Chondrocyte (in vitro differentiated cells): ENCODE measurements at places on chromosomes 6 and 20. TPM values are rescaled to one million over a fixed set of nuclear protein-coding genes. Genes with fewer than 3 reads are reported as not detected.
A peak's percentile ranks its signal among the peaks of the same experiment; 100 is the strongest.

BFSP1 gene
- total RNA-seq = 9.6 to 14.4 TPM (median 11.7 TPM) in 3 replicates

DNA sequence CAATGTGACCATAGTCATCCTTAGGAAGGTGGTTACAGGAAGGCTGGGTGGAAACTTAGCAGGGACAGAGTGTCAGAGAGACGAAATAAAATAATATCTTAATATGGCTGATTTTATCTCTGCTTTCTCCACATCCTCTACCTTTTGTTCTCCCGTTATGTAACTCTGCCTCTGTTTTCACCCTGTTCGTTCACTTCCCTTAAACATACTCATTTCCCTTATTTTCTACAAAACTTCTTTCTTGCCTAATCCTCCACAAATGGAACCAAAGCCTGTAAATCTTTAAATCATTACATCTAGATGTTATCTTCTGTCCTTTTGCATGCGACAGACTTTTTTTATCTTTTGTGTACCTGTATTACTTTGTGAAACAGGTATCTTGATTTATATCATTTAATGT, 23.3 kb upstream of the CRIP3 start:
- no peak for DNase-seq

- DNase-seq = no peak
These were observed 55.0 kb downstream of the DAAM2 start for GRCh38 chr6:39847221-39847620.

GRCh38 chr6:7267071-7267465, 45.9 kb downstream of the SSR1 start:
- DNase-seq = no peak

DNA sequence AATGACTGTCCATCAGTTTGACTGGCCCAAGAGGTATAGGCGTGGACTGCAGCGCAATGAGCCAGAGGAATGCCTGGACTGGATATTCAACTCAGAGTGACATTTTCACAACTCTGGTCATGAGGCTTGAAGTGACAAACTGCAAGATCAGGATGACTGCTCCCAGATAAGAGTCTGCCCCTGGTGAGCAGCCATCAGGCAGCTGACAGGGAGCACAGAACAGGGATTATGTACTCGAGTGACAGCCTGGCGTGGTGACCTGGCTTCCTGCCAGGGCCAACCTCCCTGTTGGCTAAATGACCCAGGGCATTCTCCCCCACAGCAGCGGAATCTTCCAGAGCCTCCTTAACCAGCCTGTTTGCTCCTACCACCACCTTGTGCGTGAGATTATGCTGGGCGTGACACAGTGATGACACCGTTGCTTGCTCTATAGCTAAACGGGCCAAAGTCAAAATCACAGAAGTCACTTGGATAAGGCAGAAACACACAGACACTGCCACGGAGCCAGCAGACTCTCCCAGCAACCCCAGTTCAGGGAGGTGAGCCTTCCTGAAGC, 209.1 kb upstream of the JARID2 start:
- no peak for DNase-seq

DNA sequence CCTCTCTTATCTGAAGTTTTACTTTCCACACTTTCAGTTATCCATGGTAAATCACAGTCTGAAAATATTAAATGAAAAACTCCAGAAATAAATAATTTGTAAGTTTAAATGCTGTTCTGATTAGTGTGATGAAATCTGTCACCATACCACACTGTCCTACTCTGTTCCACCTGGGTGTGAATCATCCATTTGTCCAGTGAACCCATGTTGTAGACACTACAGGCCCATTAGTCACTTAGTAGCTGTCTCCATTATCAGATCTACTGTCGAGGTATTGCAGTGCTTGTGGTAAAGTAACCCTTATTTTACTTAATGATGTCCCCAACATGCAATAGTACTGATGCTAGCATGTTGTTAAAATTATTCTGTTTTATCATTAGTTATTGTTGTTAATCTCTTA, 29.2 kb upstream of the MMS22L start:
- DNase-seq = no peak

DNA sequence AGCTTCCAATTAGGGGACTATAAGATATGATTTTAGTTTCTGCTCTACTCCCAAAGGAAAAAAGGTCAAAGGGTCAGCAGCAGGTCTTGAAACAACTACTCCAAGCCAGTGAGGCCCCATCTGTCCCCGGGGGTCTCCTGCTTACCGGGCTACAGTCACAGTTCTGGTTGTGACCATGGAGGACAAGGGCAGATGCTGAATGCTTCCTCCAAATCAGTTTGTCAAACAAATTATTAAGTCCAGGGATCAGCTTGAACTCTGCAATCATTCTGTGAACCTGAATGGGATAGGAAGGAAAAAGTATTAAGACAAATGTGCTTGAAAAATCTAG, 60.2 kb downstream of the MYH7B start:
- no peak for DNase-seq

GRCh38 chr6:158219228-158219627, 51.1 kb downstream of the GTF2H5 start:
- no peak for DNase-seq

DNA sequence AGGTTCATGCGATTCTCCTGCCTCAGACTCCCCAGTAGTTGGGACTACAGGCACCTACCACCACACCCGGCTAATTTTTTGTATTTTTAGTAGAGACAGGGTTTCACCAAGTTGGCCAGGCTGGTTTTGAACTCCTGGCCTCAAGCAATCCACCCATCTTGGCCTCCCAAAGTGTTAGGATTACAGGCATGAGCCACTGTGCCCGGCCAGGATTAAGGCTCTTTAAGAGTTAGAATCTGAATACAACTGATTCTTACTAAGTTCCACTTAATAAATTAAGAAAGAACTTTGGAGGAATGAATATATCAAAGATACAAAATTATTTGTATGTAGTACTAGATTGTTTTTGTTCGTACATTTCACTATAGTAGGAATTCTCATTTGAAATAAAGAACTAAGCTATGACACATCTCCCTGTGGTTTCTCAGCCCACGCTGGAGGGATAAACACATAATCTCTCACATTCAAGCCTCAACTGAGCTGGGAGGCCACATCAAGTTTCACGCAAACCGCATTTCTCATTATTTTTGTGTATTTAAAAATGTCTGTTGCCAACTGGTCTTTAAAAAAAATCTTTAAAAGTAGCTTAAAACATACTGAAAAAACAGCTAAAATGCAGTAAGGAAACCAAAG, 34.2 kb downstream of the DTNBP1 start:
- no peak for DNase-seq

GRCh38 chr6:33697845-33698244, 13.7 kb downstream of the UQCC2 start:
- peak; percentile 68 for DNase-seq

DNA sequence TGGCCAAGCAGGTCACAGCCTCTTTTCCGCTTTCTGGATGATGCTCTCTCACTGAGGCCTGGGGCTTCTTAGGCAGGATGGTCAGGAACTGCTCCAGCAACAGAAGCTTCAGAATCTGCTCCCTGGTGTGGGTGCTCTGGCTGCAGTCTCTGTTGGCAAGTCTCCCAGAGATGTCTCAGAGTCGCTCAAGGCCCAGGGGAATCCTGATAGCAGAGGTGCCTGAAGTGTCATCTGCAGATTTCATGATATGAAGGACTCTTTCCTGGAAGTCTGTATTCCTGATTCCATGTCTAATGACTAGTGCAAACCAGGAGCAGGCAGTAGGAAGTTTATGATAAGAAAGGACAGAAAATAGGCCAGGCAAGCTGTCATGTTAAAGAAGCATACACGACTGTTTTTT, 20.3 kb downstream of the ZSCAN31 start:
- no peak for DNase-seq

DNA sequence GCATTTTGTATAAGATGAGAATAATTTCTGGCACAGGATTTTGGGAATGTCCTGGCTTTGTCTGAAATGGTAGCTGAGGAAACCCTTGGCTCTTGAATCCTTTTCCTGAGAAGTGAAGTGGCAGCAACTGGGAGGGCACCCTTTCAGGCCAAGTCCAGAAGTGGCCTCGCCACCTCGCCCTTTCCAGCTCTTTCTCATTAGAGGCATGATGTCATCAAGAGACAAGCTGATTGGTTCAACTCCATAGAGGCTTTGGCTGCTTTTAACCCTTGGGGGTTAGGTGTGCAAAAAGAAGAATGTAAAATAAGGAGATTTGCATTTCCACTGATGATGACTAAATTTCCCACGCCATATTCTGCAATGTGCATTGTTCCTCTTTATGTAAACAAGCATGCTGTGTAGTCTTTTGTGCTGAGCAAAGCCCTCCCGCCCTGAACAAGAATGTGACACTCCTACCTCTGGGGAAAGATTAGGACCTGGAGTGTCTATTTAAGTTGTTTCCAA, 116.5 kb downstream of the TCP11 start:
- no peak for DNase-seq
